Hepatic stellate cell (primary cell): ENCODE measurements at places on chromosomes 6 and 20.

DNA sequence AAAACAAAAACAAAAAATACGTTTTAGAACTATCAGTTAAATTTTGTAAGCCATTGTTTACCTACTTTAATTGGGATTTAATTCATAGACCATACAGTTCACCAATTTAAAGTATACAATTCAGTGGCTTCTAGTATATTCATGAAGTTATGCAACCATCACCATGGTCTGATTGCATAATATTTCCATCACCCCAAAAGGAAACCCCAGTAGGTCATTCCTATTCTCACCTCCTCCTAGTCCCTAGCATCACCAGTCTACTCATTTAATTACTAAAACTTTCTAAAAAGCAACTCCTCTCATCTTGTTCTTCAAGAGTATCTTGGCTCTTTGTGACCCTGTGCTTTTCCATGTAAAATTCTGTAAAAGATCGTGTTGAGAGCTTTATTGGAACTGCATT, 60.2 kb downstream of the ASXL1 start:
- no peak for DNase-seq

DNA sequence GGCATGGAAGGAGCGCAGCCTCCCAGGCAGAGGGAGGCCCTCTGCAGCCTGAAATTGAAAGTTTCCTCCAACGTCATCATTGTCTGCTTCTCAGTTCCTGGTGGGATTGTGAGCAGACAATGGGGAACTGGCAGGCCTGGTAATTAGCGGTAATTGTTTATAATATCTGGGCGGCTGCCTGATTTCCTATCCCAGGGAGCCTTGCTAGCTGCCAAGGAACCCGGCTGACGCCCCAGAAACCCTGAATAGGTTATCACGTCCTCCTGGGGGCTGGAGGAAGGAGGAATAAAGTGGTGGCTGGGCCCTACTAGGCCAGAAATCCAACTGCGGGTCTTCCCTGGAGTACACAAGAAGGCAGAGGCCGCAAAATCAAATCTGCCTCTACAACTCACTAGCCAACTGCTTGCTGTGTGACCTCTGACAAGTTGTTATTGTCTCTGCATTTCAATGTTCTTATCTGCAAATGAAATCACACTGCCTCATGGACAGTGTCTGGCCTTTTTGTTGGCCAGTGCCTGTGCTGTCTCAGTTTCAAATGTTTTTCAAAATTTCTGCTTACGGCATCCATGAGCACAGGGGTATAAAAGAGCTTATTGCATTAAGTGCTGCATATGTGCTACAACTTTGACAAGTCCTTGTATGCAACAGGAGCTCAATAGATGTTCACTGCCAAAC, 16.9 kb downstream of the KCNK15 start:
- no peak for DNase-seq

DNA sequence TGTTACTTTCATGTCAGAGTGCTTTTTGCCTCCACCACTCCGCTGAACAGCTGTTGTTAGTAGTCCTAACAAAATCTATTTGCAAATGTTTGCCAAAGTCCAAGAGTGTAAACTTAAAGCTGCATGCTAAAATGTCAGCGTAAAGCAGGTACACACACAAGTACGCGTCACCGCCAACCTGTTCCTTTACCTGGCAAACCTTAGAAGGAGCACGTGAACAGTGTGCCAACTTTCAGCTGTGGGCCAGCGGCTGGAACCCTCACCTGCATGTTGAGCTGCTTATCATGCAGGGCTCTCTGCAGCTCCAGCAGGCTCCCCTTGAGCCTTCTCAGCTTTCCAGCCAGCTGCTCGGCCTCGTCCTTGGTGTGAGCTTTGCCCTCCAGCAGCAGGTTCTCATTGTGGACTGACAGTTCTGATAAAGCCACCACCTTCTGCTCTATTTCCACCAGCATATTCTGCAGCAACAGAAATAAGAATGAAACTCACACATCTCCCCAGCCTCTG, 359.3 kb downstream of the SYNE1 start:
- no peak for DNase-seq

GRCh38 chr6:56026455-56027180, 151.2 kb upstream of the BMP5 start:
- no peak for DNase-seq
